ENCODE measurements at places on chromosomes 6 and 20. TPM values are rescaled to one million over a fixed set of nuclear protein-coding genes. Genes with fewer than 3 reads are reported as not detected.
A peak's percentile ranks its signal among the peaks of the same experiment; 100 is the strongest.

DNA sequence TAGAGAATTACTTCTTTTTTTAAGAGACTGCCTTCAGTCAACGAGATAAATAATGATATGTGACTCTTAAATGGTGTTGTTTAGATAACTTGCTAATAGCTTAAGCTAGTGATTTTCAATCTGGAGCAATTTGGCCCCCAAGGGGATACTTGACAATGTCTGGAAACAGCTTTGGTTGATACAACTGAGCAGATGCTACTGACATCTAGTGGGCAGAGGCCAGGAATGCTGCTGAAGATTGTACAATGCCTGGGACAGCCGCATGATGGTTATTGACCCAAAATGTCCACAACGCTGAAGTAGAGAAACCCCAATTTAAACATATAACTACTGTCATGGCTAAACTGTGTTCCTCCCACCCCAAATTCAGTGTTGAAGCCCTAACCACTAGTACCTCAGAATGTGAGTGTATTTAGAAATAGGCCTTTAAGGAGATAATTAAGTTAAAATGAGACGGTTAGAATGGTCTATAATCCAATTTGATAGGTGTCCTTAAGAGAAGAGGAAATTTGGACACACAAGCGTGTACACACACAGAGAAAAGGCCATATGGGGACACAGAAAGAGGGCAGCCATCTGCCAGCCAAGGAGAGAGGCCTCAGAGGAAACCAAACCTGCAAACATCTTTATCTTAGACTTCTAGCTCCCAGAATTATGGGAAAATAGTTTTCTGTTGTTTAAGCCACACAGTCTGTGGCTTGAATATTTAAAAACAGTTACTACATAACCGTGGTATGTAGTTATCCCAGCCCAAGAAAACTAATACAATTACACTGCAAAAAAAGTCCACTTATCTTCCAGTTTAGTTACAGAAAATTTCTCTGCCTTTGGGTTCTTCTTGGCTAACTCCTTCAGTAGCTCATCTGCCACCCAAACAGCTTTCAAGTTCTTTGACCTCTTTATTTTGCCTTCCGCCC is 22.2 kb downstream of the RWDD2A start:
- DNase-seq: peak; percentile 53

- DNase-seq: no peak
Measured at GRCh38 chr6:4574007-4574406, 202.2 kb upstream of the CDYL start.

GRCh38 chr6:88910922-88911778 is 52.3 kb downstream of the RNGTT start:
- DNase-seq: no peak

GRCh38 chr6:53359095-53359842 is 10.5 kb upstream of the ELOVL5 start:
- peak; percentile 91 for DNase-seq

NOX3 gene
- not detected for total RNA-seq
